ENCODE measurements at places on chromosomes 12 and 14. TPM values are rescaled to one million over a fixed set of nuclear protein-coding genes. Genes with fewer than 3 reads are reported as not detected.

- DNase-seq = no peak
Observed at GRCh38 chr12:7242176-7243101, 53.0 kb downstream of the PEX5 start.

DNA sequence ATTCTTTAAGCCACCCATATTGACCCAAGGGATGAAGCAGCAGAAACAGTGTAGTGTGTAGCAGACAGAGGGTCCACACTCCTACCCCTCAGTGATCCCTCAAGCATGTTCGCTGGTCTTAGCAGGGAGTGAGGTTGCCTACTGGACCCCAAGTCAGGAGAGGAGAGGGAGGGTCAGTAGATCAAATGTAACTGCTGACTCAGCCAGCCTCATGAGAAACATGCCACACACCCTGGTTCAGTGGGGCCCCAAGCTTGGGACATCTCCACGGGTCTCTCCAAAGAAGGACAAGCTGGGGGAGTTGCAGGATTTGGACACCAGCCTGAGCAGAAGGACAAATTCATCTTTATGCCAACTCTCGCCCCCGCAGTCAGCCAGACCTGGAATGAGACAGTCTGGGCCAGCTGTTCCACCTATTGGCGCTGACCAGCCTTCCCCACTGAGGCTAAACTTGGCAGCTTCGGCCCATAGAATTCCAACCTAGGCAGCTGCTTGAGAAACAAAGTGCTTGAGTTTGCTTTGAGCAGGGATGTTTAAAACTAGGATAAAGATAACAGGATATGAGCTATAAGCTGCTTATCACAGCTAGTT lies 66.0 kb upstream of the ACTN1 start:
- DNase-seq = peak; percentile 68

DIO3 gene
- 0.07 TPM for total RNA-seq

INSM2 gene
- total RNA-seq = not detected

PTMS gene
- 328 TPM for total RNA-seq

DNA sequence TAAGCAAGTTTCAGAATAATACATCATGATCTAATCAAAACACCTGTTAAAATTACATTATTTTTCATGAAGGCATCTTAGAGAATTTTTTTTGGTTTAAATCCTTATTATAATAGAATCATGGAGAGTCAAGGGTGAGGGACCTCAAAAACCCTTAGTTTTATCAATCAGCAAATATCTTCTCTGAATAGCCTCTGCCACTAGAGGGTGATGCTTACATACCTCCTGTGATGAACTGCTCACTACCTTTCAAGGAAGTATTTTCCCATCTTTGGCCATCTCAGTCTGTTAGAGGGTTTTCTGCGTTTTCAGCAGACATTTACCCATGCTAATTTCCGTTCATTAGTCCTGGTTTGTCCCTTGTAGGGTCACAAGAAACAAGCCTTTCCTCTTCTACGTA lies 200.2 kb downstream of the TRHDE start:
- DNase-seq = no peak

- DNase-seq = no peak
Observed at GRCh38 chr12:5562581-5562980, 130.7 kb downstream of the NTF3 start.

DNA sequence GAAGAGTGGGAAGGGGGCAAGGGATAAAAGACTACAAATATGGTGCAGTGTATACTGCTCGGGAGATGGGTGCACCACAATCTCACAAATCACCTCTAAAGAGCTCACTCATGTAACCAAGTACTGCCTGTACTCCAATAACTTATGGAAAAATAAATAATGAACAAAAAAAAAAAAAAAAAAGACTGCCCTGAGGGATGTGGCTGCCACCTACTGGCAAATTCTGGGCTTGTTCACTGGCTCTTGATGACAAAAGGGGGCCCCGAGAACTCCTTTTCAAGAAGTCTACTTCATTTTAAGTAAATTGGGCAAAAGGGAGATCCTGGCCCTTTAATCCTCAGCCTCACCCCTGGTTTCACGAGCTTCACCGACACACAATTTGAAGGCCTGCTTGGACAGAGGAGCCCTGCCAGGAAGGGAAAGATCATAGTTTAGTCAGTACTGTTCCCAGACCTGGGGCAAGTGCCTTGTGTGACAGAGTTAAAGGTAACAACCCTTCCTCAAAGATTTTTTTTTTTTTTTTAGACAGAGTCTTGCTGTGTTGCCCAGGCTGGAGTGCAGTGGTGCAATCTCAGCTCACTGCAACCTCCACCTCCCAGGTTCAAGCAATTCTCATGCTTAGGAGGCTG lies 26.1 kb upstream of the STAC3 start:
- peak; percentile 40 for DNase-seq

- DNase-seq = no peak
Observed at GRCh38 chr12:10728091-10728490, 5.0 kb upstream of the YBX3 start.

DNA sequence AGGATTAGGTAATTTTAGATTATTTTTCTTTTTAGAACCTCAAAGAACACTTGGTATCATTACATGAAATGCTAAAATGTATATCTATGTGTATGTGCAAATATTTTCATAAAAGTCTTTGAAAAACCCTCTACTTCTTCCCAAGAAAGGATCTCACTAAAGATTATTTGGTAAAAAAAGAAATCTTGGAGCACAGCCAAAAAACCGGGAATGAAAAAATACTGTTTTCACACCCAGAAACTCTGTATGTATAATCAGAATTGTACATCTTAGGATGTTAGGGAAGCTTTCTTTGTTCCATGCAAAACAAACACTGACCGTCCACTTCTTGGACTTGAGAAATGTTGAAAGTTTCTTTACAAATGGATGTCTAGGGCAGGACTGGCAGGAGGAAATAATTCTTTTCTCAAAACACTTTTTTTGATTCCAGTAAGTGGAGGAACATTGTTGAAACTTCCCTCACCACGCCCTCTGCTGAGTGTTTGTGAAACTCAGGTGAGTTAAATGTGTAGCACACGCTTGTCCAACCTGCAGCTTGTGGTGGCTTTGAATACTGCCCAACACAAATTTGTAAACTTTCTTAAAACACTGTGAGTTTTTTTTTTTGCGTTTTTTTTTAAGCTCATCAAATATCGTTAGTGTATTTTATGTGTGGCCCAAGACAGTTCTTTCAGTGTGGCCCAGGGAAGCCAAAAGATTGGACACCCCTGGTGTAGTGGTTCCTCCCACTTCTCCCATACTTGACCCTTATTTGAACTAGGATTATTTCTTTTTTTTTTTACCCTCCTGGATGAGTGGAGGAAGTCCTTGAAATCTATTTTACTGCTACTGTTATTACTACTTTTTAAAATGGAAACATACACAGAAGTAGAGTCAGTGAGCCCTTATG lies 26.6 kb downstream of the FBXO34 start:
- no peak for DNase-seq

DNA sequence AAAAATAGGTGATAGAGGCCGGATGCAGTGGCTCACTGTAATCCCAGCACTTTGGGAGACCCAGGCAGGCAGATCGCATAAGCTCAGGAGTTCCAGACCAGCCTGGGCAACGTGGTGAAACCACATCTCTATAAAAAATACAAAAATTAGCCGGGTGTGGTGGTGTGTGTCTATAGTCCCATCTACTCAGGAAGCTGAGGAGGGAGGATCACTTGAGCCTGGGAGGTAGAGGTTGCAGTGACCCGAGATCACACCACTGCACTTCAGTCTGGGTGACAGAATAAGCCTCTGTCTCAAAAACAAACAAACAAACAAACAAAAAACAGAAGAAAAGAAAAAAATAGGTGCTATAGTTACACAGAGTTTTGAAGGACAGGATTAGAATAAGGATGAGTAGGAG lies 142.1 kb downstream of the SAMD4A start:
- no peak for DNase-seq

GRCh38 chr12:1932264-1932777 lies 13.9 kb upstream of the CACNA2D4 start:
- DNase-seq = peak; percentile 97

PRB2 gene
- total RNA-seq = not detected

DNA sequence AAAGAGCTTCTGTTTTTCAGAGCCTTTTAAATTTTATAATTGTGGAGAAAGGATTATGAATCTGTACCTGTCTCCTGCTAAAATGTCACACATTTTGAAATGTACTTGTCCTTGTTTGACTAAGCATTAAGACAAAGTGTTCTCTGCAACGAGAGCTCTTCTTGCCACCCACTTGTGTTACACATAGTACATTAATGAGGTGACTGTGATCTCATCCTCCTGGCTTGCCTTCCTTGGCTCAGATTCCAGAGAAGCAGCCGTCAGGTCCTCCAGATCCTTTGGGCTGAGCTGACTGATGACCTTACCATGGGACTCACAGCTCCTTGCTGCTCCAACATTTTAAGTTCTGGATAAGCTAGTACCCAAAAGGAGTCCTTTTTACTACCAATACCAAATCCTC lies 81.4 kb downstream of the BBS10 start:
- peak; percentile 89 for DNase-seq

GRCh38 chr14:104509673-104510072 lies 69.9 kb upstream of the C14orf180 start:
- no peak for DNase-seq

DNA sequence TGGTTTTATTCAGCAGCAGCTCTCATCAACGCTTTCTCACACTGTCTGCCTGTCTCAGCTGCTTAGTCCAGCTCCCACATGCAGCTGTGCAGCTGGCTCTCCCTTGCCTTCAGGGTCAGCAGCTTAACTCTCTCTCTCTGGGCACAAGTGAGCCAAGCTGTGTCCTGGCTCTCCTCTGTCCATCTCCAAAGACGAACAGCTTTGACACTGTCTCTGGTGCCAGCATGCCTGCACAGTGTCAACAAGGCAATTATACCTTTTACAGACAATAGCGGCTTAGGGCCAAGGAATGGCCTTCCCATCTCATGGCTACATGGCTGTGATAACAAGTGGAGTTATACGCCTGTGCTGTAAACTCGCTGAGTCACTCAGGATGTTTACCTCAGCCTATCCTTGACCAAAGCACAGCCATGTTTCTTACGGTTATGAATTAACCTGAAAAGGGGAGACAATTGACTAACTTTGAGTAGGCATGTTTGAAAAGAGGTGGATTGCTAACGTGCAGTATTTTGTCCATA lies 38.4 kb upstream of the MANSC4 start:
- DNase-seq = no peak

NR1H4 gene
- not detected for total RNA-seq

DNA sequence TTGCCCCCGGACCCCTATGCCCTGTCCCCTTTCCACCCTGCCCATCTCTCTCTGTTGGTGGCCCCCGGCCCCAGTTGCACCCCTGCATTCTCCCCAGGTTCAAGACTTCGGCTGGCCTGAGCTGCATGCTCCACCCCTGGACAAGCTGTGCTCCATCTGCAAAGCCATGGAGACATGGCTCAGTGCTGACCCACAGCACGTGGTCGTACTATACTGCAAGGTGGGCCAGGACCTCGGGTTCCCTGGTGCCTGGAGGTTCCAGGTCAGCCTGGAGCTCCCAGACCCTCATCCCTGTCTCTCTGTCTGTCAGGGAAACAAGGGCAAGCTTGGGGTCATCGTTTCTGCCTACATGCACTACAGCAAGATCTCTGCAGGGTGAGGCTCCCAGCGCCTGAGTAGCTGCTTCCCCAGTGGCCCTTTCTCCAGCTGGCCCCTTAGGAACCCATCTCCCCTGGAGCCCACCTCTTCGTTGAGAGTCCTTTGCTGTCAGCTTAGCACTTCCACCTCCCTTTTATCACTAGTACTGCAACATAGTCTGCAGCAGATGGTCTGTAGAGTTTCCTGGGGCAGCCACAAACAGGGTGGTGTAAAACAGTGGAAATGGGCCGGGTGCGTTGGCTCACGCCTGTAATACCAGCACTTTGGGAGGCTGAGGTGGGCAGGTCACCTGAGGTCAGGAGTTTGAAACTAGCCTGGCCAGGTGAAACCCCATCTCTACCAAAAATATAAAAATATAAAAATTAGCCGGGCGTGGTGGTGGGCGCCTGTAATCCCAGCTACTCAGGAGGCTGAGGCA lies 5.8 kb downstream of the TNS2 start:
- DNase-seq = no peak

- DNase-seq = no peak
Observed at GRCh38 chr14:34684578-34684977, 29.8 kb downstream of the CFL2 start.

GALNT16 gene
- total RNA-seq = 3.8 TPM

Measured in MG63 (cell line).